ENCODE measurements at places on chromosomes 3 and 15.

DNA sequence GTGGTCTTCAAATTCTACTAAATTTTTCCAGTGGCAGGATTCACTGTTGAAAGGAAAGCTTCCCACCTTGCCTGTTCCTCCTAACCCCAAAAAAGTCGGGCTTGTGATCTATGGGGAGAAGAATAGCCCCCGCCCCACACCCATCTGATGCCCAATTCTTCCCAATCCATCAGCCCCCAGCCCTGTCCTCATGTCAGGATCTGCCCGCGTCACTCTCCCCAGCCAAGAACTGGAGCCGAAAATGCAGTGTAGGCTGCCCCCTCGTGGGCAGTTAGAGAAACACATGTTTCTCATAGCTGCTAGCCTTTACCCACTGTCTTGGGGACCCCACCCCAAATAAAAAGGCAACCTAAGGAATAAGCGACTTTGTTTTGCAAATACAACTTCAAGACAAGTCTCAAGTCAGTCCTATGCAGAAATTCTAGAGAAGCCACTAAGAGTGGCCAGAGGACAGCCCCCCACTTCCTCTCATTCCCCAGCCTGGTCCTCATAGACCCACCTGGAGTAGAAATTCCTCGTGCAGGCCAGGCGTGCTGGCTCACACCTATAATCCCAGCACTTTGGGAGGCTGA is 13.0 kb upstream of the CSK start:
- no peak for DNase-seq

- DNase-seq = no peak
Measured at GRCh38 chr3:122952520-122952919, 75.0 kb downstream of the SEMA5B start.

DNA sequence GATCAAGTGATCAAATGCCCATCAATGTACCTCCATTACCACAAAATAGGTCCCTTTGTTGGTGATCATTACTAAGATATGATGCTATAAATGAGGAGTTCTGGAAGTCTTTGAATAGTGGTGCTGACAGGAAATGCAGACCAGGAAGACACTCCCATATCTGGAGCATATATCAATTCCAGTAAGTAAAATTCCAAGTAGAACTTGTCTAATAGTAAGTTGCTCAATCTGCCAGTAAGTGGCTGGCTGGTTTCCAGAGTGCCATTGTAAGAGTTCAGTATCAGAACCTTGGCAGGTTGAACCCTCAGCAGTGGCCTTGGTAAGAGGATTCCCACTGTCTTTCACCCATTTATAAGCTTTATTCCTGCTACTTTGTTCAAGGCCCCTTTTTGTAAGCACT is 379.9 kb upstream of the RBMS3 start:
- DNase-seq = no peak

DNA sequence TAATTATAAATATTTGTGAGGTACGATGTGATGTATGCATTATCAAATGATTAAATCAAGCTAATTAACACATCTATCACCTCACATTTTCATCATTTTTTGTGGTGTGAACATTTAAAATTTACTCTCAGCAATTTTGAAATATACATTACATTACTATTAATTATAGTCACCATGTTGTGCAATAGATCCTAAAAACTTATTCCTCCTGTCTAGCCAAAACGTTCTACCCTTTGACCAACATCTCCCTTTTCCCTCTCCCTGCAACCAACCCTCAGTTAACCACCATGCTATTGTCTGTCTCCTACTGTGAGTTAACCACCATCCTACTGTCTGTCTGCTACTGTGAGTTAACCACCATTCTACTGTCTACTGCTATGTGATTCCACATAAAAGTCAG is 20.7 kb upstream of the SLMAP start:
- no peak for DNase-seq

DNA sequence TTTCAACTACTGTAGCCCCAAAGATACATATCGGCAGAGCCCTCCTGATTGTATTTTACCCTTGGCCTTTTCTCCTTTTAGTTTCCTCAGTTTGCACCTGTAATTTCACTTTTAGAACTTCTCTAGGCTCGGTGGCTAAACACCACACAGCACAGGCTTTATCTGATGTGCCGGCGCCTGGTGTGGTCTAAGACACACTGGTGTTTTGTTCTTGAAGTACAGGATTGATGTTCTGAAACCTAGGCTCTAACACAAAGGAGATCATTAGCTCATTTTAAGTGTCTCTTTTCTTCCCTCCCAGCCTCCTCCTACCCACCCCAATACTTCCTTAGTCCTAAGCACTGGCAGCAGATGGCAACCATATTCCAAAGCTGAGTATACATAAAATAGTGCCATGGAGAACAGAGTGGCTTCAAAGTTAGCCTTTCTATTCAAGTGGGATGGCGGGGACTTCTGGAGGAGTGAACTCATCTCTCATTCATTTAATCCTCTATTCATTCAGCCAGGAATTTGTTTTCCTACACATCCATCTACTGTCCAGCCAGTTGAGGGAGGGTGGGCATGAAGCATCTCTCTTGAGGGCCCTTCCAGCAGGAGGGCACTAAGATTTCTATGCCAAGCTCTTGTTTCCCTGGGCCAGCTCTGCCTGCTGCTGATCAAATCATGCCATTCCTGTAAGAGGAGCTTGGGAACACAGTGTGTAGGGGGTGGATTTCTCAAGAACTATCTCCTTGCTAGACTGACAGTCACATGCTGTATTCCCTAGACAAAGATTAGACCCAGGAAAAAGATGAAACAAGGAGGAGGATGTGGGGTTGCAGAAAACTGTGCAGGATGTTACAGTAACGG is 71.2 kb downstream of the TIGIT start:
- no peak for DNase-seq

DNA sequence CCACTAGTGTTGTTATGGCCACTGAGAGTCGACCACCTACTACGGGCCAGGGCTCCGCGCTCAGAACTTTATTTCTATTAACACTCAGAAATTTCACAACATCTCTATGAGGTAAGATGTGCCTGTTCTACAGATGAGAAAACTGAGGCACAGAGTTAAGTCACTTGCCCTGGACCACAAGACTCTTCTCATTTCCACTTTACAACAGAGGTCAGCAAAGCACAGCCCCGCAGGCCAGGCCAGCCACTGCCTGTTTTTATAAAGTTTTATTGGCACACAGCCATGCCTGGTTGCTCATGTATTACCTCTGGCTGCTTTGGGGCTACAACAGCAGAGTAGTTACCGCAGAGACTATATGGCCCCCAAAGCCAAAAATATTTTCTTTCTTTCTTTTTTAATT is 503.6 kb downstream of the SHQ1 start:
- no peak for DNase-seq

GRCh38 chr3:192514081-192514753 is 213.1 kb downstream of the FGF12 start:
- no peak for DNase-seq

DNA sequence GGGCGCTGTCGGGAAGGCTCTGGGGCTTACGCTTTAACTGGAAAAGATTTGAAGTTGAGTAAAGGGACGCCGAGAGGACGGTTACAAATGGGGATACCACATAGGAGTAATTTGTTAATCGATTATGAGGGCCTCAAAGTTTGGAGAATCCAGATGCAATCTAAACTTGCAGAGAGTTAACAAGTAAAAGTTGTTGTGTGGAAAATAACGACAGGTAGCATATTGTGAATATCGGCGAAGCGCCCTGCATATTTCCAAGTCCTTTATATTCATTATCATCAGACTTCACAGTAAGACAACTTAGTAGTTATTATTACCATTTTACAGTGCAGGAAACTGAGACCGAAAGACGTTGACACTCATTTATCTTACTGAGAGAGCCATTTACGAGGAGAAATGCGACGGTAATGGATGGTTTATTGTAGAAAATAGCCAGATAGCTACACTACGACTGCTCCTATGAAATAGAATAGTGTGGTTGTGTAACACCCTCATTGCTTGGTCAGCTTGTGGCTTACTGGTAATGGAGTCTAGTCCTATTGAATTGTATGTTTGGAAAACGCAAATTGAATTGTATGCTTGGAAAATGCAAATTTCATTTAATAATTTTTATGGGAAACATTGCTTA is 700 bp downstream of the MKRN2 start:
- no peak for DNase-seq

GRCh38 chr15:92848852-92849598 is 51.1 kb upstream of the CHD2 start:
- DNase-seq = peak; percentile 14

DNA sequence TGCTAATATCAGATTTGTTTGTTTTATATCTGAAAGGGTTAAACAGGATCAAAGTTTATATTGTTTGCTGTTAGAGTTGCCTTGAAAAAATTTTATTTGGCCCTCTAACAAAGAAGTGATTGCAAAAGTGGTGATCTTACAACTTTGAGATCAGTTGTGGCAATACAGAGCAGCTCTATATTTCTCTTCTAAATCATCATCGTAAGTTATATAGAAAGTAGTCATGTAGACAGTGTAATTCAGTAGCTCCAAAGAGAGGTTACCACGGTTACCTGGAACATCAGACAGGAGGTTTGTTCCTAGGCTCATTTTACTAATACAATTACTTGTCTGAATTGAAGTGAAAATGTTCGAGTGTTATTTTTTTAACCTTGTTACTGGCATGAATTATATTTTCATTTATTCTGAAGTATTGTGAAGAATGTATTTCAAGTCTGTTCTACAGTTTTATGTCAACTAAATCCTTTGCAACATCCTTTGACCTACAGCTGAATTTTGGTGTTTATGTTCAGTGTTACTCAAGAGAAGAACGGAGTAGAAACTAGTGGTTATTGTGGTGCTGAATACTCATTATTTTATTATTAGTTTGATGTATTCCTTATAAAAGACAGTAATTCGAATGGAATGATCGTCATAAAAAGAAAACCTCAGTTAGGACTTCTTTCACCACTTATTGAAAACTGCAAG is 214.2 kb downstream of the NAALADL2 start:
- DNase-seq = no peak

DNA sequence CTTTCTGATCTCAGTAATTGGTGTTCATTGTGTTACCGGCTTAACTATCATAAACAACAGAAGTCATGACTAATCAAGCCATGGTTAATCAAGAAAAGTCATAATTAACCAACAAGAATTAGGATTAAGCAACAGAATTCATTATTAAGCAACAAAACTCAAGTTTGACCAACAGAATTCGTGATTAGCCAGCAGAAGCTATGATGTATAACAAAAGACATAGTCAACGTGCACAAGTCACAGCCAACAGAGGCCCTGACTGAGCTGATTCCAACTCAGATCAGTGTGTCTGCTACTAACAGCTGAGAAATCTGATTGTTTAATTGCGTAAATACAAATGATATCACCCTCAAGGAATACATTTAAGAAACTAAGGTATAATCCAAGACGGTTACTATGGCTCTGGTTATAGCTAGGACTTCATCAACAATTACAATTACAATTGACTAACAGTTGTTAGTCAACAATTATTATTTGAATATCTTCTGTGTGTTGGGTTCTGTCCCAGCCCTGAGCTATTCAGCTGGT is 67.7 kb downstream of the RARB start:
- no peak for DNase-seq

GRCh38 chr3:186502138-186502948 is 41.8 kb downstream of the CRYGS start:
- DNase-seq = no peak

GRCh38 chr15:86165265-86166211 is 85.9 kb downstream of the AGBL1 start:
- no peak for DNase-seq

- DNase-seq = no peak
Measured at GRCh38 chr3:17771177-17772017, 29.0 kb upstream of the TBC1D5 start.

- DNase-seq = no peak
Measured at GRCh38 chr3:98536456-98537017, 4.8 kb downstream of the GPR15 start.

GRCh38 chr3:115784739-115785536 is 161.6 kb downstream of the GAP43 start:
- DNase-seq = no peak

DNA sequence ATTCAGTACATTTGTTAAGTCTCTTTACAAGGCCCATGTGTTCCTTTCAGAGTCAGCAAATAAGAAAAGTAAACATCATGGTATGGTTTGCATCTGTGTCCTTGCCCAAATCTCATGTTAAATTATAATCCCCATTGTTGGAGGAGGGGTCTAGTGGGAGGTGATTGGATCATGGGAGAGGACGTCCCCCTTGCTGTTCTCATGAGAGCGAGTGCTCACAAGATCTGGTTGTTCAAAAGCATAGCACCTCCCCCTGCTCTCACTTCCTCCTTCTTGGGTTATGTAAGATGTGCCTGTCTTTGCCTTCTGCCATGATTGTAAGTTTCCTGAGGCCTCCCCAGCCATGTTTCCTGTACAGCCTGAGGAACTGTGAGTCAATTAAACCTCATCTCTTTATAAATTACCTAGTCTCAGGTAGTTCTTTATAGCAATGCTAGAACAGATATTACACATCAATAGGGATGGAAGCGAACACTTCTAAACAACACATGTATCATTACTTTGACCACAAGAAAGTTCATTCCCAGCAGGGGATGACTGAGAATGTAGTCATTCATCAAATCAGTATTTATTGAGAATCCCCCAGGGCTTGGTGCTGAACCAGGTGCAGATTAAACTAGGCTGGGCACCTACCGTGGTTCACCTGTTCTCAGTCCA is 4.1 kb downstream of the EFCAB12 start:
- no peak for DNase-seq

- DNase-seq = no peak
Measured at GRCh38 chr3:14405360-14406238, 3.2 kb downstream of the SLC6A6 start.

GRCh38 chr3:128584412-128585020 is 66.1 kb downstream of the RPN1 start:
- DNase-seq = no peak
